ENCODE measurements at places on chromosomes 1 and 21.

DNA sequence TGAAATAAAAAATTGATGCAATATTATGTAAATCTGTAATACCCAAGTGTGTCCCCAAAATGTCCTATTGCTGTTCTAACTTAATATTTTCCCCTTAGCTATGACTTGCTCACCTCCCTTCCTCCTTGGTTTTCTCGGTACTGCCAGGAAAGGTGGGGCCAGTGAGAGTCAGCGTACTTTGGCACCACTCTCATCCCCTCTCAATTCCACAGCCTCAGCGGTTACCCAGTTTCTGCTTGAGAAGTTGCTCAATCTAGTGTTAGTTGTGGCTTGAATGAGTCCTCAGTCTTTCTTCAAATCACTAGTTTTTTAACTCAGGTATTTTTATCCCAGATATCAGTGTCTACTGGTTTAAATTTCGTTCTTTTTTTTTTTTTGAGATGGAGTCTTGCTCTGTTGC lies 32.3 kb downstream of the BCAS2 start:
- no peak for DNase-seq

DNA sequence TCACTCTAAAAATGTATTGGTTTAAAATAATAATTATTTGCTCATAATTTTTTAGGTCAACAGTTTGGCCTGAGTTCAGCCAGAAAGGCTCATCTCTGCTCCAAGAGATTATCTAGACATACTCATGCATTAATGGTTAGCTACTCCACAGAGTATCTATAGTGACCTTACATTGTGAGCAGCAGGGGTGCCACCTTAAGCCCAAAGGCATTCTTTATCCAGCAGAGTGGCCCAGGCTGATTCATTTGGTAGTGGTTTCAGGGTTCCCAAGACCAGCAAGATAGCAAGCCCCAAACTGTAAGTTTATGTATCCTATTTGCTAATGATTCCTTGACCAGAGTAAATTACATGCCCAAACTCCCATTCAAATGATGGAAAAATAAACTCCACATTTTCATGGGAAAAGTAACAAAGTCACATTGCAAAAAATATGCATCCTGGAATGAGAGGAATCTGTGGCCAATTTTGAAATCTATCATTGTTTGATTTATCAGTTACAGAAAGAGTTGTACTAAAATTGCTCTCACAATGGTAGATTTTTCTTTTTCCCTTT lies 182.6 kb upstream of the KCNK2 start:
- DNase-seq, result no peak

DNA sequence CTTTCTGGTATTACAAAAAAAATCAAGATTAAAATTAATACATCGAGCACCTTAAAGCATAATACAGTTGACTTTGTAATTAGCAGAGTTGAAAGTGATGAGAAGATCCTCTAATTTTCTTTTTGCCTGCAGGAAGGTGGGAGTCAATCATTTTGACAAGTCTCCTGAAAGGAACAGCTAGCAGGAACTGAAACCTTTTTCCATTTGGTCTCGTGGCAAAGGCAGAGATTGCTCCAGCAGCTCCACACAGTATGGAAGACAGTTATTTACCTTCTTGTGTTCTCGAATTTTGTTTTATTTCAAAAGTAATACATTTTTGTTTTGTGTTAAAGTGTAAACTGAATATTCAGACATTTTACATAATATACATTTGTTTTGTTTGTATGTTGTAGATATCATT lies 7.7 kb downstream of the S100PBP start:
- no peak for DNase-seq

- DNase-seq, result no peak
Measured at GRCh38 chr1:170213596-170213995, 67.8 kb downstream of the NTMT2 start.

GRCh38 chr1:241637046-241637590 lies 3.1 kb downstream of the CHML start:
- no peak for DNase-seq

GRCh38 chr1:193700710-193701355 lies 514.4 kb upstream of the B3GALT2 start:
- no peak for DNase-seq
